ENCODE measurements at places on chromosomes 5 and 9.

DNA sequence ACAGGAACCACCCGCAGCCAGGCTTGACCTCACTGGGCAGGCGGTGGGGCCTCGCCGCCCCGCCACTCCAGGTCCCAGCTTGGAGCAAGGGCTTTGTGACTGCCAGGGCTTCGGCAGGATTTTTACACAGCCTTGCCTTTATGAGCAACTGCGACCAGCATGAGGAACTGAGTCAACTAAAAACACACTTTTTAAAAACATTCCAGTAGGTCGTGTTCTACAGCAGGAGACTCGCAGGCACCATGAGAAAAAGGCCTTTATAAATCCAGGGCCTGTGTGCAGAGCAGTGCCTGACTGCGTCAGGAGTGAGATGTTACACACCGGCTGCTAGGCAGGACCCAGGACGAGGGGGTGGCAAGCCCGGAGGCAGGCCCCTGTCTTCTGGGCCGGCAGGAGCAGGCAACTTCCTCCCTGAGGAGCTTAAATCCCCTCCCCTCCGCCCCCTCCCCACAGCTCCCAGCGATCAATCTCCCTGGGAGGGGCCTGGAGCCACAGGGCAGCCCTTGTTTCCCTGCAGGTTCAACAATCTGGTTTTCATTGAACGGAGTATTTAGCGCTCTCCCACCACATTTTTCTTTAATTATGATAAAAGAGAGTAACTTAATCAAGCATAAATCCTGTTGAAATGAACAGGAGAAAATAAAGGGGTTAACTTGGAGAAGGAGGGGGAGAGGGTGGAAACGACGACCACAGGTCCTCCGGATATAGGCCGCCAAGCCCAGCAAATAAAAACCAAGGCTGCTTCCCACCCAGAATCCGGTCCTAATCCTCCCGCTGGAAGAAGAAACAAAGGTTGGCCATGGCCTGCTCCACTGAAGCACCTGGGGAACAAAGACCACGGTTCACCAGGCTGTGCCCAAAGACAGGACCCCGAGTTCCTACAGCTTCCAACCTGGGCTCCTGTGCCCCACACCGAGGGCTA is 92.5 kb downstream of the ROR2 start:
- no peak for DNase-seq

DNA sequence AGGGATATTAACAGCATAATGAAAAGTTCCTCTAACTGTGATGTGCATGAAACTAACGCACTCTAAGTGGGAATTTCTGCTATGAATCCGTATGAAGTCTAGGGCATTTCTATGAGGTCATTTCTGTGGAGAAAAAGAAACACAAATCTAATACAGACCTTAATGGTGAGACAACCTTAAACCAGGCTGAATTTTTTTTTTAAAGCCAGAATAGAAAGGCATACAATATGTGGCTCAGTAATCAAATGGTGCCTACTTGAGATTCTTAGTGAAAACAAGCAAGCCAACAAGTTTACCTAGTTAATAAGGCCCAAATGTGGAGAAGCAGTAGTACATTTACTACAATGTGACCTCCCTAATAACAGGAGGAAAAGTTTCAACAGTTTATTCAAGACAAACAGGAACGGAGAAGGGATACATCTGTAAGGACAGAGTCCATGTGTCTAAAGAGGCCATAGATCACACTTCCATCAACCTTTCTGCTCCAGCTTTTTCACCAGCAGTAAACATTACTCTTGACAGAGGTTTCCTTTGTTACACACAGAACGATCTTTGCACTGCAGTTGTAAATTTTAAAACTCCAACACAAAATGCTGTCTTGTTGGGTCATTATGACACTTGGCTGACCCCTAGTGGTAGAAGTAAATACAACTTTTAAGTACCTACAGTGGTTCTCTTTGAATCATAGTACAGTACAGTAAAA is 26.2 kb downstream of the CARNMT1 start:
- no peak for DNase-seq

- DNase-seq, result no peak
Observed at GRCh38 chr9:96877269-96877668, 23.0 kb upstream of the ZNF782 start.

GRCh38 chr9:116594547-116594946 is 92.6 kb upstream of the TRIM32 start:
- no peak for DNase-seq

GRCh38 chr9:127541865-127542264 is 70.2 kb upstream of the STXBP1 start:
- no peak for DNase-seq

DNA sequence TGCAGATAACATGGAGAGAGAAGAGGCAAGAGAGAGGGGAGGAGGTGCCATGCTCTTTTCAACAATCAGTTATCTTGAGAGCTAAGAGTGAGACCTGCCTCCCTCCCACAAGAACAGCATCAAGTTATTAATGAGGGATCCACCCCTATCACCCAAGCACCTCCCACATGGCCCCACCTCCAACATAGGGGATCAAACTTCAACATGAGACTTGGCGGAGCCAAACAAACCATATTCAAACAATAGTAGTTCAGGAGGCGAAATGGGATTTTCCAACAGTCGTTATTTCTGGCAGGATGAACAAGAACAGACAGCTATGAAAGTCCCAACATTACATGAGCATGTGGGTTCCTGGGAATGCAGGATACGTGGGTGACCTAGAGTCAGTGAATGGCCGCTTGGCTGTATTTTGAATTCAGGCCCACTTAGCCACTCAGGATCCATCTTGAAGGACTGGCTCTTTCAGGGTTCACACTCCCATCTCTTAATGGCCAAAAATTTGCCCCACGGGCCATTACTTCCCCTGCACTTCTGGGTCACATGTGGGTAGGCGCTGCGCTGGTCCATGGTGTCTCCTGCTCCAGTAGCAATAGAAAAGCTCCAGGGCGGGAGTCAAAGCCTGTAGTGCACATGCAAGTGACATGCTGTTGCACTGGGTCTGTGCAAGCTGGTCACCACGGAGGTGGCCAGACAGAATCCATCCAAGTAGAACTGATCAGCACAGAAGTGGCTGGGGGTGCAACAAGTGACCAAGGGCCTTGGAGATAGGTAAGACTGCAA is 7.1 kb upstream of the FAF2 start:
- DNase-seq, result no peak
